ENCODE measurements at places on chromosomes 6 and 20. TPM values are rescaled to one million over a fixed set of nuclear protein-coding genes. Genes with fewer than 3 reads are reported as not detected.

The SOBP gene
- 0.91 TPM for total RNA-seq

The MCM8 gene
- total RNA-seq, result 18.2 TPM

The FGD2 gene
- not detected for total RNA-seq

The SEL1L2 gene
- total RNA-seq, result not detected

The PSORS1C2 gene
- total RNA-seq, result not detected
